ENCODE measurements at places on chromosomes 3 and 15.
A peak's percentile ranks its signal among the peaks of the same experiment; 100 is the strongest.

- ATAC-seq: no peak
Measured at GRCh38 chr3:50369012-50369670, 9.8 kb upstream of the TMEM115 start.

DNA sequence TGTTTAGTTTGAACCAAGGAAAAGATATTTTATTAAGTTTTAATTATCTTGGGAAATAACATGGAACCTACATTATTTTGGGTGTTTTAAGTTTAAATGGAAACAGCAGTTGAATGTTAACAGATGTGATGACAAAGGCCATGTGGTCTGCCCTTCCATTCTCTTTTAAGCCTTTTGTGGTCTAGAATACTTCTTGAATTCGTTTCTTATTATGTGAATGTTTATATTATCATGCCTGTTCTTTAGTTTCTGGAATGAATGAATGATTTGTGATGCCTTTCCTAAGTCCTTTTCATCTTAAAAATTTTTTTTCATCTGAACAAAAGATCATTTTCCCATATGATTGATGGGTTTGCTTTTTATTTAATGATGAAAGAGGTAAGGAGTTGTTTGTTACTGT is 44.6 kb downstream of the SNRK start:
- ATAC-seq: no peak

DNA sequence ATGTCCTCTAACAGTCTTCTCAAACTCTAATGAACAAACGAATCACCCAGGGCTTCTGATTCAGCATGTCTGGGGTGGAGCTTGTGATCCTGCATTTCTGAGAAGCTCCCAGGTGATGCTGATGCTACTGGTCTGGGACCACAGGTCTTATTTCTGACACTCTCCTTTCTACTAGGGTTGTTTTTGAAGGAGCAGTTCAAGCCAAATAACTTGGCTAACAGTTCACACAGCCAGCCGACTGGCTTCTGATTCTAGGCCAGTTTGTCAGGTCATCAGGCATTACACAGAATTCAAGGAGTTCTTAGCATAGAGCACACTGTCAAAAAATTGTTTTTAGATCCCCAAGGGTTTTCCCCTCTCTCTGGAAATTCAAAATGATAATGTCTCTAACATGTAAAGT is 100.7 kb downstream of the TIGIT start:
- ATAC-seq: no peak

- peak; percentile 48 for ATAC-seq
Measured at GRCh38 chr3:101170062-101170771, 150.2 kb downstream of the IMPG2 start.

GRCh38 chr3:154818676-154819255 is 261.4 kb upstream of the MME start:
- no peak for ATAC-seq

GRCh38 chr15:101133751-101134261 is 118.0 kb downstream of the CHSY1 start:
- ATAC-seq: no peak

- ATAC-seq: no peak
Measured at GRCh38 chr15:84856731-84857417, 27.6 kb upstream of the SLC28A1 start.

GRCh38 chr15:96038650-96039049 is 291.9 kb upstream of the NR2F2 start:
- ATAC-seq: no peak

DNA sequence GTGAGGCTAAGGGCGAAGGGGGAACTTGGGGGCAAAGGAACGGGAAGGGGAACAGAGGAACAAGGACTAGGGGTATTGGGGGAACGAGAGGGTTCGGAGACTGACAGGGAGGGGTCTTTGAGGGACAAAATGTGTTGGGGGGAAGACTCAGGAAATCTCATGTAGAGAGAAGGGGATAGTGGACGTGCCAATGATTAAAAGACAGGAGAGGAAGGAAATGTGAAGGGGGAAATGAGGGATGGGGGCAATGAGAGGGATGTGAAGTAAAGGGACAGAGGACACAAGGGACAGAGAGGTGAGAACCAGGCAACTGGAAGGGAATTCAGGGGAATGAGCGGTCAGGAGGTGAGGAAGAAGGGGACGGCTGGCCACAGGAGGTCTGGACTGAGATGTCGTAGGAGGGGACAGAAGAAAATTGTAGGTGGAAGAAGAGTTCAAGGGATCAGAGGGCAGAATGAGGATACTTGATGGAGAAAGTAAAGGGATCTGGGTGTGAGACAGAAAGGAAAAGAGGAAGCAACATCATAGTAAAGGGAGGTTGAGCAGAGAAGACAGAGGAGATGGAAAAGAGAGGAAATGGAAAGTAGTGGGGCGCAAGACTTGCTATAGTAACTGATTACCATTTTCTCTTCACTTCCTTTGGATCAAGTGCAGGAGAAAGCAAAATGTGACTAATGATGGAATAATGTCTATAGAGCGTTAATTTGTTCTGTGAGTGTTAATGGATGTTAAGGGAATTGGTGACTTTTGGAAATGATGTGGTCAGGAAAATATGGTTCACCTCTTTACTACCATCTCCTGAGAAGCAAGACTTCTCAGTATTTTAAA is 749 bp downstream of the RAB8B start:
- no peak for ATAC-seq

GRCh38 chr3:195549931-195550519 is 6.9 kb upstream of the PPP1R2 start:
- ATAC-seq: no peak

DNA sequence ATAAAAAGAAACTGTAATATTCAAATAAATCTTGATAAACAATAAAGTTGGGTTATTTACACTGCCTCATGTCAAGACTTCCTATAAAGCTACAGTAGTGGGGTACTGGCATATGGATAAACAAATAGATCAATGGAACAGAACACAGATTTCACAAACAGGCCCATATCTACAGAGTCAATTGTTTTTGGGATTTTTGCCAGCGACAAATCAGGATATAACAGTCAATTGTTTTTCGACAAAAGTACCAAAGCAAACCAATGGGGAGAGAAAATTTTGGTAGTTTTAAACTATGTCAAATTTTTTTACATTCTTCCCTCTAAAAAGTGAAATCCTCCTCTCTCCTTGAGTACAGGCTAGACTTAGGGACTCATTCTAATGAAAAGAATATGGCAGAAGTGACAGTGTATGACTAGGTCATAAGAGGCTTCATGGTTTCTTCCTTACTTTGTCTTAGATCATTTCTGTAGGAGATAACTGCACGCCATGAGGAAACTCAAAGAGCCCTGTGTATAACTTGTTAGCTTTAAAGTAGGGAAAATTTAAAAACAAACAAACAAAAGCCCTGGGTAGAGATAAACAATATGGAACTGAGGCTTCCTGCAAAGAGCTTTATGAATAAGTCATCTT is 16.9 kb downstream of the IP6K1 start:
- no peak for ATAC-seq

DNA sequence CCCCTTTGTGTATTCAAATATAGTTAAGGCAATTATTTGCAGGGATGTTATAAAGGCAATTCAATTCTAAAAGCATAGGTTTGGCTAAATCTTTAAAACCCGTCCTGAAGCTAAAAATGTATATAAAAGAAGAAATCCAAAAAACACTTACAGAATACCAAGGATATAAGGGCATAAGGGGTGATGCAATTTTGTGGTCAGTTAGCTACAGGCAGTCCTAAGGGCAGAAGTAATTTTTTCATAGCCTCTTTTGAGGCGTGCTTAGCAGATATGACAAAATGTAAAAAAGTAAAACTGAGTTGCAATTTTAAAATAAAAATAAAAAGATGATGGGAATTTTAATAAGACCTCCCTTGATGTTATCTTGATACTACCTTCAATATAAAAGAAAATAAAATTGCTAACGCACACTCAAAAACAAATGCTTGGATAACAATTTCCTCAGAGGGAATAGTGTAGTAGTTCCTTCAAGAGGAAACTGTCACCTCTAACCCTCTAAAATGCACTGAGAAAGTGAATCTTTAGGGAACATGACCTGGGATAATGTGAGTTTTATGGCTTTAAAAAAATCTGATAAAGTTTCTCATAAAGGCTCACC is 104.2 kb downstream of the MYH15 start:
- no peak for ATAC-seq

GRCh38 chr3:54691289-54691771 is 236.5 kb downstream of the LRTM1 start:
- no peak for ATAC-seq

- no peak for ATAC-seq
Measured at GRCh38 chr3:71153713-71154112, 429.8 kb downstream of the FOXP1 start.

- no peak for ATAC-seq
Measured at GRCh38 chr15:85440451-85440850, 60.0 kb downstream of the AKAP13 start.

Measured in gastroesophageal sphincter (tissue), 4 donors.